Stimulated activated CD4-positive, alpha-beta T cell treated with anti-CD3 and anti-CD28 coated beads, Interleukin-15, amount 100 ng/mL, for 1 hour (primary cell): ENCODE measurements at places on chromosomes 11 and 22.

DNA sequence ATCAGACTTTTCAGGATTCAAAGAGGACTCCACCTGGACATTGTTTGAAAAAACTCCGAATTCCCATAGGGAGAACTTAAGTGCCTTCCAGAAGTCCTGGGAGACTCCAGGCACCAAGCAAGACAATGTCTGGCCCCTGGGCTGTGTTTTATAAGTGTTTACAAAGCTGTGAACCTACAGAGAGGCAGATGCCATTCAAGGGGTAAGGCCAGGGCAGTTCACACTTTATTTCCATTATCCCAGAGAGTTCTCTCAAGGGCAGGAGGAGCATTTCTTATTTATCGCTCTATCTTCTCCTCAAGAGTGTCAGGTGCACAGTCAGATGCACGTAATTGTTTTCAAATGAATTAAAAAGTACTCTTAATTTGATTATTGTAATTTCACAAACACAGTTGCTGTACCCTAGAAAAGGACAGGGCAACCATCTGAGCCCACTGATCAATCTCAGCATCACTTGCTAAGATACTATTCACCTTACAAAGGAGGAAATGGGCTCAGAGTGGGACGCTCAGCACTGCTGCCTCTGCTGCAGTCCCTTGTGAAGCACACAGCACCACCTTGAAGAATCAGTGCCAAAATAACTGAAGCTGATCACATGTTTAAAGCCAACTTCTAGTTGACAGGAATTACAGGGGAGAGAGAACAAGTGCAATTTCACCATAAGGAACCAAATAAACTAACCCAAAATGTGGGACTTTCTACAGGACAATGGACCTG, 35.0 kb downstream of the RASSF10 start:
- no peak for DNase-seq

- DNase-seq, result no peak
Measured at GRCh38 chr11:15720460-15720859, 605.7 kb downstream of the INSC start.

DNA sequence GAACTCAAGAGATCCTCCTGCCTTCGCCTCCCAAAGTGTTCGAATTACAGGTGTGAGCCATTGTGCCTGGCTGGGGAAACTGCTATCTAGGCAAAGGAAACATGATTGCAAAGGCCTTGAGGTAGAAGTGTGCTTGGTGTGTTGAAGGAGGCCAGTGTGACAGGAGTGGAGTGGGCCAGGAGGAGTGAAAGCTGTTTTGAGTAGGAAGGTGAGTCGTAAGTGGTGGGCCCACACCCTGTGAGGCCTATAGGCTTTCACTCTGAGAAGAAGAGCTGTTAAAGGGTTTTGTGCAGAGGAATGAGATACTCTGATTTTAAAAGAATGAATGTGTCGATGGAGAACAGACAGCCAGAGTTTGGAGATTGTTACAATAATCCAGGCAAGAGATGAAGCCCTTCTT, 43.4 kb downstream of the WEE1 start:
- no peak for DNase-seq

GRCh38 chr22:44231233-44231632, 50.5 kb downstream of the PARVG start:
- no peak for DNase-seq

- DNase-seq, result no peak
Measured at GRCh38 chr11:87368151-87368550, 330.4 kb downstream of the TMEM135 start.

DNA sequence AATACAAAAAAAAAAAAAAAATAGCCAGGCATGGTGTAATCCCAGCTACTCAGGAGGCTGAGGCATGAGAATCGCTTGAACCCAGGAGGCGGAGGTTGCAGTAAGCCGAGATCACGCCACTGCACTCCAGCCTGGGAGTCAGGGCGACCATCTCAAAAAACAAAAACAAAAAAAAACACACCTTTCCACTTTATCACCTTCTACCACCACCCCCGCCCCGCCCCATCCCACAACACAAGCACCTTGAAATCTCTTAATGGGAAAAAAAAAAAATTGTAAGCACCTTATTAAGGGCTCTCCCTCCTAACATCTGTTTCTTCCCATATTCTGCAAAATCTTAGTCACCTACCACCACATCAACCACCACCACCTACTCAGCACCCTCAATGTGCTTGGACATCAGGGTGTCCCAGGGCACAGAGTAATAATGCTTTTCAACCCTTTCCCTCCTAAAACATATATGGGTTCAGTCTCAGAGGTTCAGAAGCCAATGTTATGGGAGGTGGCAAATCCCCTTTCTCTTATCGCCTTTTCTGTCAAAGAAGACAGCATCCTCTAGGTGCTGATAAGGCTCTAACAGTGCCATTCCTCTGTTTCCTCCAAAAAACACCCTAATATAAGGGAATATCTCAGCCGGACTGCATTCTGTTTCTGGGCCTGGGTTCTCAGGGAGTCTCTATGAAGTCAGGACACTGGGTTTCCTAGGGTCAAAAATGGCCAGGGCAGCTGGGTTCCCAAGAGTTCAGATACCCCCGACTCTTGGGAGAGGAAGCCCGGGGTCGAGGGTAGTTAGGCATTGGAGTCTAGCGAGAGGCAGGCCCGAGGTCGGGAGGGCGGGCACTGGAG, 718 bp downstream of the INTS5 start:
- DNase-seq, result no peak

GRCh38 chr11:2305788-2306451, 4.1 kb downstream of the TSPAN32 start:
- DNase-seq, result no peak
